Tibial artery (tissue), 4 donors: ENCODE measurements at places on chromosomes 2 and 18.

GRCh38 chr18:26383454-26384270 is 157.4 kb downstream of the TAF4B start:
- no peak for DNase-seq

- DNase-seq, result no peak
These were observed at the start of gene ANKRD29 for GRCh38 chr18:23662309-23663263. Gene ANKRD29, minus strand, starts transcription at chr18:23662911. Its CDS starts 181 bp downstream, at chr18:23662730.

GRCh38 chr2:68236876-68237275 is 15.5 kb downstream of the PPP3R1 start:
- no peak for DNase-seq

DNA sequence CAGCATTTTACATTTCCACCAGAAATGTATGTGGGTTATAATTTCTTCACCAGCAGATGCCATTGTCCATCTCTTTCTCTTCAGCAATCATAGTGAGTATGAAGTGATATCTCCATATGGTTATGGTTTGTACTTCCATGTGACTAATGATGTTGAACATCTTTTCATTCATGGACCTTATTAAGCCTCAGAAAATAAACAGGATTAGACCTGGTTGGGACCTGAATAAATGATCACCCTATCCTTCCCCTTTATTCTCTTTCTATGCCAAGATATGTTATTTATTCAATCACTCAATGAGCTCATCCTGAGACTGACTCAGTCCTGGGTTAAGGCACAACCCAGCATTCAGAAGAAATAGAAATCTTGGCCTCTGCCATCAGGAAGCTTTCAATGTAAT is 86.6 kb downstream of the ANTXR1 start:
- DNase-seq, result no peak

GRCh38 chr2:85907671-85908157 is 18.9 kb upstream of the ST3GAL5 start:
- no peak for DNase-seq

- no peak for DNase-seq
These were observed 39.7 kb downstream of the HPCAL1 start for GRCh38 chr2:10342245-10342951.

GRCh38 chr2:186919296-186919695 is 70.3 kb upstream of the ZSWIM2 start:
- DNase-seq, result no peak

GRCh38 chr2:4338345-4338744 is 635.0 kb downstream of the DCDC2C start:
- no peak for DNase-seq

- DNase-seq, result no peak
These were observed 630.4 kb downstream of the STK39 start for GRCh38 chr2:167616997-167617396.

DNA sequence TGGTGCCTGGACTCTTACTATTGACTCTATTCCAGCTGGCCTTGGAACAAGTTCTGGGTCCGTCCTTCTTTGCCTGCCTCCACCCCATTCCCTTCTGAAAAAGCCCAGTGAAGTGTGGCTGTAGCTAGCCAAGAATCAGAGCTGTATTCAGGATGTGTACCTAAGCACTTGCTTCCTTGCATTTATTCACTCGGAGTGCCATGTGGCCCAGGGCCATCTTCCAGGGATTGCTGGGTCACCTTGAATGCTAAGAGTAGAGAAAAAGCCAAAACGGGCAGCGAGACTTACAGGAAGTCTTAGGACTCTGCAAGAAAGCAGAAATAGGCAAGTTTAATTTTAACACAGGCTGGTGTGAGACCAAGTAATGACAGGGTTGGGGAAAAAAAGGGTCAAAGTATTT is 4.1 kb downstream of the ITGA6 start:
- peak; percentile 24 for DNase-seq

DNA sequence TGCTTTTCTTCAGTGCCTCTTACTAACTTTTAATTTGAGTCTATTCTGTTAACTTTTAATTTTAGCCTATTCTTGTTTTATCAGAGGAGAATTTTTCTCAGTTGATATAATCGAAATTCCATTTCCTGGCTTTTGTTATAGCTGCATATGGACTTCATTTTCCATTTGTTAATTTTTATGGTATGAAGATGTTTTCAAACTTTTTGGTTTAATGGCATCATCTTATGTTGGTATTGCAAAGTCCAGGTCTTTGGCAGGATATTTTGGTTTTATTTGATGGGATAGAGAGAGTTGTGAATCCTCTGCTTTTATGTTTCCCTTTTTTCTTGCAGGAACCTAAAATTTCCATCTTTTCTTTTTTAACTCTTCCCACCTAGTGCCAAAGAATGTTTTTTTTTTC is 70.9 kb upstream of the RAPGEF4 start:
- DNase-seq, result no peak

DNA sequence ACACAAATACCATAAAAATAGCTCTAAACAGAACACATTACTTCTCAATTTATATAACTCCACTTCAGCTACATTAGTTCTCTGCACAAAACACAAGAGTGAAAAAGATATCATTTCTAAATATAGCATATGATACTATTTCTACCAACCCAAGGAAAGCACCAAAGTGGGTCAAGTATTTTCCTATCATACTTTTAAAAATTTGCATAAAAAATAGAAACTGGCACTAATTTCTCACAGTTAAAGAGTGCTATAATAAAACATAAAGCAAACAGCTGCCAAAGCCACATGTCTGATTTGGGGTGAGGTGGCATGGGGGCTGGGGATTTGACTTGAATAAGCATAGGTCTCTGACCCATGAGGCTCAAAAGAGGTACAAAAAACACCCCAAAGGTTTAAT is 61.5 kb downstream of the BARD1 start:
- DNase-seq, result no peak

GRCh38 chr2:75577280-75577679 is 16.5 kb upstream of the EVA1A start:
- DNase-seq, result no peak

DNA sequence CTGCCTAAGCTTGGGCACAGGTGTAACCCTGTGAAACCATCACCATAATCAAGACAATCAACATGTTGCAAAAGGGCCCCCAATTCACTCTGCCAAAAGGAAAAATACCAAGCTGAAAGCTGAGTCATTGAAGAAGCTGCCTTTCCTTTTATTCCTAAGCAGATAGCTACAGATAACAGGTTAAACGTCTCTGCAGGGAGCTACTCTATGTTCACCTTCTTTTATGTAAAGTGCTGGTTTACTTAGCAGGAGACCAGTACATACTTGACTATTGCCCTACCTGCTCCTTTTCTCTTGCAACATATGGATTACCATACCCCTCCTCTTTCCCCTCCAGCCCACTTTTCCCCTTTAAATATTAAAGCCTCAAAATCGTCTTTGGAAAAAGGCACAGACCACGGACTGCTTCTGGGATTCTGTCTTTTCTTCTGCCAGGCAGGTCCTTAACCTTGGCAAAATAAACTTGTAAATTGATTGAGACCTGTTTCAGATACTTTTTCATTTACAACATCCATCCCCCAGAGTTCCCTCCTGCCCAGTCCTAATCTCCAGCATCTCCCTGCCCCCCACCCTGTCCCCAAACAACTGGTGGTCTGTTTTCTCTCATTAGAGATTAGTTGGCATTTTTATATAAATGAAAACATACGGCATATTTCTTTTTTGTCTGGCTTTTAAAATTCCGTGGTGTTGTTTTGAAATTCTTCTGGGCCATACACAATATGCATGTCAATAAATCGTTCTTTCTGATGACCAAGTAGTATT is 37.8 kb upstream of the LDLRAD4 start:
- DNase-seq, result no peak

GRCh38 chr18:28522236-28522635 is 345.3 kb upstream of the CDH2 start:
- DNase-seq, result no peak

DNA sequence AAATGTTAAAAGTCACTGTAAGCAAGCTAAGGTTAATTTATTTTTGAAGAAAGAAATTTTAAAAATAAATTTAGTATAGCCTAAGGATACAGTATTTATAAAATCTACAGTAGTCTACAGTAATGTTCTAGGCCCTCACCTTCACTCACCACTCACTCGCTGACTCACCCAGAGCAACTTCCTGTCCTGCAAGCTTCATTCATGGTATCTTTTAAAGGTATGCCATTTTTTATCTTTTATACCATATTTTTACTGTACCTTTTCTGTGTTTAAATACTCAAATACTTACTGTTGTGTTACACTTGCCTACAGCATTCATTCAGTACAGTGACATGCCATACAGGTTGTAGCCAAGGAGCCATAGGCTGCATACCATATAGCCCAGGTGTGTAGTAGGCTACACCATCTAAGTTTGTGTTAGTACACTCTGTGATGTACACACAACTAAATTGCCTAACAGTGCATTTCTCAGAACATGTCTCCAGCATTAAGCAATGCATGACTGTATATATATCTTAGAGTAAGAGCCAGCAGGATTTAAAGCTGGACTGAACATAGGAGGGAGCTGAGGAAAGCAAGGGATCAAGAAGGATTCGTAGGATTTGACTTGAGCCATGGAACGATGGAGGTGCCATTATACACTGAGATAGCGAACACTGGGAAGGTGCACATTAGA is 83.1 kb upstream of the KLF7 start:
- no peak for DNase-seq

- no peak for DNase-seq
These were observed 1135.1 kb upstream of the CRIM1 start for GRCh38 chr2:35220461-35220860.

- no peak for DNase-seq
These were observed 383.2 kb upstream of the SLC14A2 start for GRCh38 chr18:45232061-45232460.

- no peak for DNase-seq
These were observed 26.4 kb upstream of the COPS8 start for GRCh38 chr2:237059155-237059875.

- DNase-seq, result no peak
These were observed 106.8 kb downstream of the SLC39A10 start for GRCh38 chr2:195763866-195764265.

DNA sequence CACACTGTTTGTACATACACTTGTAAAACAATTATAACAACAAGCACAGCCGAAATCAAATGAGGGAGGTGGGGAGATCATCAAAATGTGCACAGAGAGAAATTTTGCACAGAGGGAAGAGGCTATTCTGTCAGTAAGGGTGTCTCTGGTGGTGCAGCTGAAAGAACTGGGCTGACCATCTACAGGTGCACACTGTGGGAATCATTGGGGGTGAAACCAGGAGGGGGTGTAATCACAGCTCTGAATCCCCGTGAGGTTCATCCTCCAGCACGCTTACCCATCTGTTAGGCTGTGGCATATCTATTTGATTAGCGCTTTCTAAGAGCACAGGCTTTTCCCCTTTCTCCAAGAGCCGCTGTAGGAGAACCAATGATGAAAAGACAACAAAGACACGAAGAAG is 389.9 kb upstream of the CDH20 start:
- DNase-seq, result no peak

- no peak for DNase-seq
These were observed 86.7 kb upstream of the SLC39A10 start for GRCh38 chr2:195570329-195570728.

DNA sequence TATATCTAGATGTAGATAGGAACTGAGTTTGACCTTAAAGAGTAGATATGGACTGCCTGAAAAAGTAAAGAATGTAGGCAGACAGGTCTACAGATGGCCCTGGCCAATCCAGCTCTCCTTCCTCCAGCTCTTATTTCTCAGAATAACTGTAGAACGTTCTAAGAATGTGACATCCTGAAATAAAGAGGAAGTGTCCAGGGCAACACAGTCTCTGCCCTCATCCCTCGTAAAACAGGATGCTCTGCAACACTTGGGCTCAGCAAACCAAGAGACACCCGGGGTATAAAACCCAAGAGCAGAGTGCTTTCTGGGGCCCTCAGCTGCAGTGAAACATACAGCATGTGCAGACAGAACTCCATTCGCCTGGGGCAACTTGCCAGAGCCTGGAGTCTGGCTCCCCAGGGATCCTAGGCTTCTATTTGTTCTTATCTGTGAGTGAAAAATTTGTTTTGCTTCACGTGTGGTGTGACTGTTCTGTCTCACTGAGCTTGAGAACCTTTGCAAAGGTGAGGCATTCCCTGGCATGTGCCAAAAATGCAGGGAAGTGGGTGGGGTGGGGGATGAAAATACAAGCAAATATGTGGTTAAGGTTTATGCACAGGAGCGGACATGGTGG is 401.0 kb downstream of the SETBP1 start:
- DNase-seq, result no peak

DNA sequence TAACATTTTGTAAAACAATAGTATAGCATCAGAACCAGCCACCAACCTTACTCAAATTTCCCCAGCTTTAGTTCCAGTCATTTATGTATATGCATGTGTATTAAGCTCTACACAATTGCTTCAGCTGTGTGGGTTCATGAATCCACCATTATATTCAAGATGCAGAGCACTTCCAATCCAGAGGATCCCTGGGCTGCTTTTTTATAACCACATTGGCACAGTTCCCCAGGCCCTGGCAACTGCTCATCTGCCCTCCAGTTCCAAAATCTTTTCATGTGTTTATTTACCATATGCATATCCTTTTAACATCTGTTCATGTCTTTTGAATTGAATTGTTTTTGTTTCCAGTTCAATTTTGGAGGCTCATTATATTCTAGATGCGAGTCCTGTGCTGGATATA is 482.9 kb upstream of the HS6ST1 start:
- DNase-seq, result no peak

DNA sequence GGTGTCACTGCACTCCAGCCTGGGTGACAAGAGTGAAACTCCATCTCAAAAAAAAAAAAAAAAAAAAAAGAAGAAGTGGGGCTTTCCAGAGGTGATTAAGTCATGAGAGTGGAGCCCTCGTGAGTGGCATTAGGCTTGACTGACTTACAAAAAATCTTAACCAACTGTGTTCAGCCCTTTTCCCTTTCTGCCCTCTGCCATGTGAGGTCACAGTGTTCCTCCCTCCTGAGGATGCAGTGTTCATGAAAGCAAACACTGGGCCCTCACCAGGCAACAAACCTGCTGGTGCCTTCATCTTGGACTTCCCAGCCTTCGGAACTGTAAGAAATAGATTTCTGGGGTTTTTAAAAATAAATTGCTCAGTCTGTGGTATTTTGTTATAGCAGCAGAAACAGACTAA is 37.0 kb upstream of the METTL21A start:
- DNase-seq, result no peak

- DNase-seq, result no peak
These were observed 935.6 kb upstream of the FANCL start for GRCh38 chr2:59176737-59177136.

GRCh38 chr2:224217233-224217961 is 178.3 kb upstream of the SERPINE2 start:
- no peak for DNase-seq

DNA sequence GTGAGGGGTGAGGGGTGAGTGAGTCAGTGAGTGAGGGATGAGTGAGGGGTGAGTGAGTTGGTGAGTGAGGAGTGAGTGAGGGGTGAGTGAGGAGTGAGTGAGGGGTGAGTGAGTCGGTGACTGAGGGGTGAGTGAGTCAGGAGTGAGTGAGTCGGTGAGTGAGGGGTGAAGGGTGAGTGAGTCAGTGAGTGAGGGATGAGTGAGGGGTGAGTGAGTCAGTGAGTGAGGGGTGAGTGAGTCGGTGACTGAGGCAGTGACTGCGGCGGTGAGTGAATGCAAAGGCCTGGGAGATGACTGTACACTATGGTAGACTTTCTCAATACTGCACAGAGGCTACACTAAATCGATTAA is 16.6 kb downstream of the THAP4 start:
- no peak for DNase-seq

GRCh38 chr2:205904873-205905272 is 181.1 kb downstream of the INO80D start:
- no peak for DNase-seq

GRCh38 chr2:211654211-211654780 is 884.3 kb downstream of the ERBB4 start:
- DNase-seq, result no peak

GRCh38 chr18:31398191-31398590 is 21.6 kb downstream of the DSG4 start:
- DNase-seq, result no peak
